Renal cortical epithelial cell (primary cell): ENCODE measurements at places on chromosomes 4 and X. TPM values are rescaled to one million over a fixed set of nuclear protein-coding genes. Genes with fewer than 3 reads are reported as not detected.
A peak's percentile ranks its signal among the peaks of the same experiment; 100 is the strongest.

The TMEM150C gene
- 0.35 and 0.52 TPM in 2 replicates for total RNA-seq

The FAM9C gene
- total RNA-seq: not detected in 2 replicates

The PCDH7 gene
- total RNA-seq: 0.94 and 4.0 TPM in 2 replicates

The NIPAL1 gene
- total RNA-seq: 8.6 and 11.1 TPM in 2 replicates

The TRIML1 gene
- not detected in 2 replicates for total RNA-seq

The IGSF1 gene
- total RNA-seq: 0.70 and 1.2 TPM in 2 replicates

The JAKMIP1 gene
- total RNA-seq: 0.05 TPM in 1 of 2 replicates, not detected in the other

The ASB5 gene
- 0.50 and 0.69 TPM in 2 replicates for total RNA-seq

The WNK3 gene
- 1.9 and 6.7 TPM in 2 replicates for total RNA-seq

GRCh38 chrX:135432453-135432852, 10.7 kb downstream of the SMIM10L2A start:
- DNase-seq: no peak

DNA sequence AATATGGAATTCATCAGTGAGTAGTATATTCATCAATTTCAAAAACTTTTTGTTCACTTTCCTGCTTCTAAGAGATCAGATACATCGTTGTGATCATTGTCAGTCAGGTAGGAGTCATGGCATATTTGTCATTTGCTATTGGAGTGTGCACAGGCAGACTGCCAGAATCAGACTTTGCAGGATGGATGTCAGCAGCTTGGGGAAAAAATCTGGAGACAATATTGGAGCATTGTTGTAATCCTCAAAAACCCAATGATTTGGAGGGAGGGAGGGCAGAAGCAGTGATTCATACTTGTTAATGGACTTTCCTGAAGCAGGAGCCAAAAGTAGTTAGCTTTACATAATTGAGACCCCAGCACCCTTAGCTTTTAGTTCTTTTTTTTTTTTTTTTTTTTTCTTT, 59.6 kb upstream of the DRP2 start:
- no peak for DNase-seq

GRCh38 chr4:71266090-71266794, 72.6 kb upstream of the SLC4A4 start:
- DNase-seq: no peak

DNA sequence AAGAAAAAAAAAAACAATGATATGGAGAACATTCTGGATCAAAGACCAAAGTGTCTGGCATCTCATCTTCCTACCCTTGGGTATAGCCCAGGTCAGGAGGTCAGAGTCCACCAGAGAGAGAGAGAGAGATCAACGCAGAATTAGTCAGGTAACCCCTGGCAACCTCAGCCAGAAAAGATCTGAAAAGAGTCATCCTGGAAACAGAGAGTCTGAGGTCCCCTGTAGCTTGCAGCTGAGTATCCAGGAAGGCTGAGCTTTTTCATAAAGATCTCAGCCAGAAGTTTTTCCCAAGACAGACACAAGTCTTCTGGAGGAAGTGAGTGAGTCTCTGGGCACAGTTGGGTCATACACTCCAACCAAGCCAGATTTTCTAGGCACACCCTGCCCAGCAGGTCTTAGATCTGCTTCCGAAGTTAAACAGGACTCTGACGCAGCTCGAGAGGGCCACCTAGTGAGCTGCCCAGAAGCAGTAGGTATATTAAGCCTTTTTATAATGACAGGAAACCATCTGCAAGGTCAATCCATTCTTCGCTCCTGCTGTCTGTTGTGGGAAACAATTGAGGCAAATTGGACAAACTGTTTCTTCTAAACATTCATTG, 35.7 kb downstream of the ACE2 start:
- peak; percentile 56 for DNase-seq

DNA sequence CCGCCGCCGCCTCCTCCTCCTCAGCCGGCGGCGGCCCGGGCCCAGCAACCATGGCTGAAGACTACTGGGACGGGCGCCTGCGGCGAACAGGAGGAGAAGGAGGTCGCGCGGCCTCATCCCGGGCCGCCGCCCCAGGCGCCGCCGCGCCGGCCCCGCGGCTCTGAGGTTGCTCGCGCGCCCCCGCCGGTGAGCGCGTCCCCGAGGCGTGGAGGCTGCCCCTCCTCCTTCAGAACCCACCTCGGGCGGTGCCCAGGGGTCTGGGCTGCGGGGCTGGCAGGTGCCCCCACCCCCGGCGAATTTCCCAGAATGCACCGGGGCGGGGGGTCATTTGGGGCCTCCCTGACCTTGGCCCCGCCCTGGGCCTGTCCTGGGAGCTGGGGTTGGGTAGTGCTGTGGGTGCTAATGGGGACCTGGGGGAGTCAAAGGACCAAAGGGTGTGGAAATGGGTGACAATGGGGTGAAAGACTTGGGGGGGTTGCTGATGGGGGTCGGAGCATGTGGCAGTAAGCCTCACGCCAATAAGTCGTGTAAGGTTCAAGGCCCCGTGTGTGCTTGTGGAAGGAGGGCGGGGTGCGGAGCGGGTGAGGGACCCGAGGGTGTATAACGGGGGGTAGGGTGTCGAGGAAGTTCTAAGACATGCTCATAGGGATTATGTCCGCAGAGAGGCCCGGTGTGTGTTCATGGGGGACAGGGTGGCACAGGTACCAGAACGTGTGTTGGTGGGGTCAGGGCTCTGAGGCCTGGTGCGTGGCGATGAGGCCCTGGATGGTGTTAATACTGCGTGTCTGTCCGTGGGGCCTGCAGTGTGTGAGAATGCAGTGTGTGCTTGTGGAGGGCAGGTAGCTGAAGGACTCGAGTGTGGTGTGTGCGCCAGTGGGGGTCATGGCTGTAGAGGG, 687 bp downstream of the CDK16 start:
- DNase-seq: no peak

DNA sequence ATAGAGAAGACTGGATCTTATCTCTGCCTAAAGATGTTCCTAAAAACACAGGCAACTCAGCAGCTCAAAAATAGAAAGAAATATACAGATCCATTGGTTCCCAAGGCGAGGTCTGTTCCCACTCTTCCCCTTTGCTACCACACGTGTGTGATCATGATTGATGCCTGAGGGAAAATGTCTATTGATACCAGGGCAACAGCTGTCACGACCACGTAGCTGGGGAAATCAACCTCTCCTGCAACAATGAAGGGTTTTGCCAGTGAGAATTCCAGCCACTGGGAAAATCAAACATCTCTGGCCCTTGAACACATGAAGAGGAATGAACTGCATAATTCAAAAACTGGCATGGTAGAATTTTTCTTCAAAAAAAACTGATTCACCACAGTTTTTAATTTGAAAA, 131.0 kb upstream of the MAP3K15 start:
- no peak for DNase-seq

GRCh38 chr4:10024303-10024702, 3.0 kb upstream of the SLC2A9 start:
- DNase-seq: no peak

DNA sequence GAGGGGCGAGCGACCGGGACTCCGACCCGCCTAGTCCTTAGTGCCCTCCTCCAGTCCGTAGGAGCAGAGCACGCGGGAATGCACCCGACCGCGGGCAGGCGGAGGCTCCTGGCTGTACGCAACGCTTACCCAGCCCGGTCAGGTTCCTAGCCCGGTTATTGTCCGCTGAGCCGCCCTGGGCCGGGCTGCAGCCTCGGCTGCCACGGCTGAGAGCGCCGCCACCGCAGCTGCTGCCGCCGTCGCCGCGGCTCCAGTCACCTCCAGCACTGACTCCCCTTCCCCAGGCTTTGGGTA, at the start of gene AMER1:
Gene AMER1 (minus strand): TSS at position 268 of the 294 bp plus-strand sequence. CDS start 12,422 bp downstream, outside the sequence.
- no peak for DNase-seq

DNA sequence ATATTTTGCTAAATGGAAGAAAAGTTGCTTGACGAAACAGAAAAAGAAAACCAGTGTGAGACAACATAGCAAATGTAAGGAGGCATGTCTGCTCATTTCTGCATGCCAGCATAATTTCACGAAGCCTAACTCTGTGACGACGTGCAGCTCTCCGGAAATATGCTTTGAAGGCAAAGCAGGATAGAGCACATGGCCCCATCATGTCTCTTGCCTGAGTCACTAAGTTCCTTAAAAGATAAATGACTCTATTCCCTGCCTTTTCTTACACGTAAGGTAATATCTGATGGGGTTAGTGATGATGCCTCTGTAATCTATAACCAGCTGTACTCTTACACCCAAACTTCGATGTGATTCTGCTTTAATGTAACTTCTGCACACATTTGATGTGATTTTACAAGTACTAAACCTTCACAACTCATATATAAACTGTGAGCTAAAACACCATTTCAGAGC, 64.5 kb downstream of the ANXA3 start:
- no peak for DNase-seq

- DNase-seq: no peak
These were observed 137.7 kb downstream of the CRLF2 start for GRCh38 chrX:1074755-1075154.

- DNase-seq: peak; percentile 33
These were observed 17.6 kb upstream of the GABRA4 start for GRCh38 chr4:47010912-47011446.

GRCh38 chrX:32153585-32153984, 1057.8 kb downstream of the DMD start:
- no peak for DNase-seq

GRCh38 chr4:153419673-153420278, 46.4 kb upstream of the TMEM131L start:
- no peak for DNase-seq

DNA sequence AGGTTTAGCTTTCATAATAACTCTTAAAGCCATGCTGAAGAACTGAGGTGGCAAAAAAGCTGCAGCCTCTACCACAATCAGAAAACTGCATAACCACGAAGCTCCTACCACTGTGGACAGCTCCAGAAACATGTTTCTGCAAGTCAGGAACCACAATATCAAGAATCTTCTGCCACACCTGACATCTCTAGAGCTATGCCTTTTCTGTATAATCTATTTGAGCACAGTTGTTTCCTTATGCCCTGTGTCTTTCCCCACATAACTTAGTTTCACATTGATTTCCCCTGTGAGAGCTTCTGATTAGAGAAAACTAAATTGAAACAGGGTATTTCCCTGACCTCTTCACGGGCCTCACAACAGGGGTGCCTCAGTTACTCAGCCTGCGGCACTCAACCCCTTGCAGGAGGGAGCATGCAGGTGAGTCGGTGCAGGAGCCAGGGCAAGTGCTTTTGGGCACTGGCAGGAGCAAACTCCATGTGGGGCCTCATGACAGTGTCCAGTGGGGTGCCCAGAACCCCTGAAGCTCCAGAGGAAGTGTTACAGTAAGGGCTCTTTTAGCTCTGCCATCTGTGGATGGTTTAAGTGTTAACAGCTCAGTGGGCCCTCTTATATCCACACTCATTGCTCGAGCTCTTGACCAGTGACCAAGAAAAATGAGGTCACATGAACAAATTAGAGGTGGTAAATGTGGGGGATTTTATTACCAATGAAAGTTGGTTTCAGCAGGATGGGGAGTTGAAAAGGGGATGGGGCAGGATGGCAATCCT, 132.8 kb upstream of the BMP3 start:
- DNase-seq: no peak

DNA sequence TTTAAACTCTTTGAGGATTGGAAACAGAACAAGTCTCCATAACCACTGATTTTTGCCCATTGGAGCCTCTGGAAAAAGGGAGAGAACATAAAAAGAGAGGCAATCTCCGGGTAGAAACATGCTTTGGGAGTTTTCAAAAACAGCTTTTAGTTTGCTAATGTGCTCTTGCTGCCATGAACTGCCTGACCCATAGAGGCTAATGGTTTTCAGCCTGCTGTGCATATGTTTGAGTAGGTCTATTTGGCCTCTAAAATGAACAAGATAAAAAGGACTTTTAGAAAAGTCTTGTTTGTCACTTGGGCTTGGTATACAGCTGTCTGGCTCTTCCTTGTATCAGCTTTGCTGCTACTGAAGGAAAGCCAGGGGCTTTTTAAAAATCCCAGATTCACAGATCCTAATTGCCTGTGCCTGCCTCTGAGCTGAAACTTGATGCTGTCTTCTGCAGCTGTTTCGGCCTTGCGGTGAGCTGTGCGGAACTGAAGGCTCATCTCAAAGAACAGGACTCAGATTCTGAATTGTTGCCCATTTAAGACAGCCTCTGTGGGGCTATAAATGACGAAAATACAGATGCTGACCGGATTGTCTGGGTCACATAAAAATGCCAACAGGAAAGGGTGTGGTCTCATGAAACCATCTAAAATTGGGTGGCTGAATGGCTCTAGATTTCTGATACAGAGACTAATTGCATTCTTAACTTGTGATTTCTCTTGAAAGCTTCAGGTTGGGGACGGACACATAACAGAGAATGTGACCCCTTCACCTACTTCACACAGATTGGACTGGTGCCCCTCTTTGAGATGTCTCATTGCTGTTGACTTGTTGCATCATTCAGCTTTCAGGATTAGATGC, 18.4 kb upstream of the ZNF41 start:
- DNase-seq: no peak

DNA sequence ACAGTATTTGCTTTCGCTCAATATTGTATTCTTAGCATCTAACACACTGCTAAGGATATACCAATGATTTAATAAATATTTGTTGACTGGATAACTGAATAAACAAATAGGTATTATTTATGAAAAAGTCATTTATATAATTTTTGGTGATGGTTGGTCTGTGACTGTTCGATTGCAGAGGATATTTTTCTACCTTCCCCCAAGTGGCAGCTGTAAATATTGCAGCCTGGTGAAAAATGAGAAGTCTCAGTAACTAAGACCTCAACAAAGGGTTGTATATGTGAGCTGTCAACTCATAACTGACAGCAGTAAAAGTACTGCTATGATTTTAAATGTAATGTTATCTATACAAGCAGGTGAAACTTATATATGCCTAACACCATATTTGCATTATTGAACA, 36.0 kb downstream of the HTR2C start:
- no peak for DNase-seq
